SW 1271 (cell line): ENCODE measurements at places on chromosomes 6 and 20.
A peak's percentile ranks its signal among the peaks of the same experiment; 100 is the strongest.

- DNase-seq, result no peak
These were observed 42.0 kb downstream of the DOK5 start for GRCh38 chr20:54517241-54517975.

DNA sequence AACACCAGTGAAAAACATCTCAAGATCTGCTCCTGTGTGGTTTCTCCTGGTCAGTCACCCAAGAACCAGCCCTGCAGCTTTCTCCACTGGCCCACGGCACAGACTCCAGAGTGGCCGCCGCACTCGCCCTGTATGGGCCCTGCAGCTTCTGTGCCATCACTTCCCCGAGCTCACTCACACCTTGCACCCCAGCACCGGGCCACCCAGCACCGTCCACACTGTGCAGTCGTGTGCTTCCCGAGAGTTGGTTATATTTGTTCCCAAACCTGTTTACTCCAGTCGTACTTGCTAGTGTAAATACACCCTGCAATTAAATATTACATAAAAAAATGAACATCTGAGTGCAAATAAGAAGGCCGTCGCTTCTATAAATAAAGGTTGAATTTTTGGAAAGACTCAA lies 341.7 kb downstream of the CDH26 start:
- no peak for DNase-seq

GRCh38 chr6:77124604-77125003 lies 338.7 kb downstream of the HTR1B start:
- DNase-seq, result peak; percentile 9

- DNase-seq, result no peak
These were observed 129.5 kb downstream of the BTBD9 start for GRCh38 chr6:38510205-38510604.

GRCh38 chr6:135182071-135183001 lies 1.2 kb downstream of the MYB start:
- no peak for DNase-seq

DNA sequence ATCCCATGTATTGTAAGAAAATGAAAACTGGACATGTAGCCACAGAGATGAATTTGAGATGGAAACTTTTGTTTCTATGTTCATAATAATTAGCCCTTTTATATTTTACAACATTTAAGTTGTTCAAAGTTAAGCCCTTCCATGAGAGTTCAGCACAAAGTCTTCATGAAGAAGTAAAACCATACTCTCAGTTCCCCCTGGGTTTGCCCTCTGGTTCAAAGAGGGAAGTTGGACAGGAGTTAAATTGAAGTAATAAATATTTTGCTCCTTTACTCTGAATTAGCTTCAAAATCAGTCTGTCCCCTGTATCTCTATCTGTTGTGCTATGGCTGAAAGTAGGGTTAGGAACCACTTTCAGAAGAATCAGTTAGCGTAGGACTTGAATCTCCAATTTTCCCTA lies 31.1 kb downstream of the PHACTR2 start:
- DNase-seq, result no peak

DNA sequence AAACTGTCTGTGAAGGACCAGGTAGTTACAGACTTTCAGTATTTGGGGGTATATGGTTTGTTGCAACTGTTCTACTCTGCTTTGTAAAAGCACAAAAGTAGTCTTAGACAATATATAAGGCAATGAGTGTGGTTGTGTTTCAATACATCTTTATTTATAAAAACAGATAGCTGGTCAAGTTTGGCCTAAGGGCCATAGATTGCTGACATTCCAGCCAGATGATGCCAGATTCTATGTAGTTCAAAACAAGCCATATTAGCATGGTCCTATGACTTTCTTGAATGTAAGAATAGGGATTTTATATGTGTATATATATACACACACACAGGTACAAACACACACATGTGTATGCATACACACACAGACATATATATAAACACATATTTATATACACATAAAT lies 201.8 kb downstream of the GRIK2 start:
- DNase-seq, result no peak

GRCh38 chr20:20755674-20756319 lies 43.4 kb upstream of the RALGAPA2 start:
- DNase-seq, result no peak

GRCh38 chr6:36377594-36377993 lies 9.9 kb downstream of the ETV7 start:
- DNase-seq, result no peak

DNA sequence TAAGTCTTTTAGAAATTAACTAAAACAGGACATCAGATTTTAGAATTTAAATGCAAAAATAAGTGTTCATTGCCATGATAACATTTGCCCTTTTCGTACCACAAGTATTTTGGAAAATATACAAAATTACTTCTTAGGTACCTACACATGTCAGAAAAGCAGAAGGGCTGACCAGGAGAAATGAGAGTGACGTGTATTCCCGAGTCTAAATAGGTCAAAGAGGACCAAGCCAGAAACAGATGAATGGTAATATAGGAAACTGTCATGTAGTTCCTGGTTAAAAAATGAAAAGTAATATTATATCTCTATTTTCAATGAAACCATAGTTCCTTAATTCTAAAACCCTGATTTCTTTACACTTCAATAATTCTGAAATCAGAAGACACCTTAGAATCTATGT lies 126.2 kb downstream of the IPCEF1 start:
- DNase-seq, result no peak

DNA sequence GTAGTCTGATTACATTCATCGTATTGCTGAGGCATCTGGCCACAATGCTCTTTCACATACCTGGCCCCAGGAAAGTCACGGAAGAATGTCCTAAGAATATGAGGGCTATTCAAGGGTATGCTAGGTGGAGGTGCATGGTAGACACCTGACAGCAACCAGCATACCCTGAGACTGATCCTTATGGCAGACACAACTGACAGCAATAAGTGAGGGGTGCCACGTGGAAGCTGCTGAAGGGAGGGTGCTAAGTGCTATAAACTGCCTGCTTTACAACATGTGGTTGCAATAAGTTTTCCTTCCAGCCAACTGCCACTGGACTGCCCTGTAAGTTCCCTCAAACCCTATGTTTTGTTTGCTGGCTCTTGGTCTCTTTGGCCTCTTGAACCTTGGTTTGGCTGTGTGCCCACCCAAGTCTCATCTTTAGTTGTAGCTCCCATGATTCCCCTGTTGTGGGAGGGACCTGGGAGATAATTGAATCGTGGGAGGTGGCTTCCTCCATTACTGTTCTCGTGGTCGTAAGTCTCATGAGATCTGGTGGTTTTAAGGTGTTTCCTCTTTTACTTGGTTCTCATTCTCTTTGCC lies 201.3 kb upstream of the MOCS1 start:
- DNase-seq, result no peak

GRCh38 chr6:126337323-126337722 lies 2.6 kb upstream of the CENPW start:
- DNase-seq, result no peak

- DNase-seq, result no peak
These were observed 276.6 kb upstream of the BMP2 start for GRCh38 chr20:6490849-6491248.

DNA sequence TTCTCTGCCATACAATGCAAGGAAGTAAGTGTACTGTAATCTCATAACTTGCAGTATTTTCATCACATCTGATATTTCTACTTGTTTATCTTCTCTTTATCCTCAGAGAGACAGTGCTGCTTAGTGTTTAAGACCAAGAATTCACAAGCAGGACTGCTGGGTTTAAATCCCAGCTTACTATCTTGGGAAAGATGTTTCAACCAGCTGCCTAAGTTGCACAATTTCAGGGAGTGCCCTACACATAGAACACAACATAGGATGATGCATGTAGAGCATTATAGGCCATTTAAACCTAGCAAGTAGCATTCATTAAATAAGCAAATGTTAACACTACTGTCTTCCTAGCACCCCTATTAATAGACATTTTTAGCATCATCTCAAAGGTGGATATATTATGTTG lies 205.2 kb upstream of the CEP162 start:
- no peak for DNase-seq

GRCh38 chr6:168377484-168377855 lies 57.9 kb upstream of the DACT2 start:
- no peak for DNase-seq

DNA sequence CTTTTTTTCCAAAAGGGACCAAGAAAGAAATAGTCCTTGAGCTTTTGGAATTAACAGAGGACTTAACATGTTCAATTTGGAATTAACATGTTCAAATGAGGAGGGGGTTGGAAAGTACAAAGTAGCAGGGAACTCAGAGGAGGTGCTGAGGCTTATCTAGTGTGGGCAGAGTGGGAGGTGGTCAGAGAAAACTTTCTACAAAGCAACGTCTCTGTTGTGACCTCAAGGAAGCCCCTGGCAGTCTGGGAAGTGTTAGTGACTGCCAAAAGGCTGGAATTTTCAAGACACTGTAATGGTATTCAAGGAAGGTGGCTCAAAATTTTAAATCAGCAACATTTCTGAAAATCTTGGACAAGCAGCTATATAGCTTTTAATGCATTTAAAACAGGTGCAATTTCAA lies 7.3 kb downstream of the ECI2 start:
- no peak for DNase-seq

- DNase-seq, result no peak
These were observed 211.1 kb upstream of the PRDM1 start for GRCh38 chr6:105874835-105875626.

GRCh38 chr20:38615283-38615682 lies 13.7 kb downstream of the ARHGAP40 start:
- DNase-seq, result no peak

- no peak for DNase-seq
These were observed 148.4 kb upstream of the ARID1B start for GRCh38 chr6:156628805-156629204.

DNA sequence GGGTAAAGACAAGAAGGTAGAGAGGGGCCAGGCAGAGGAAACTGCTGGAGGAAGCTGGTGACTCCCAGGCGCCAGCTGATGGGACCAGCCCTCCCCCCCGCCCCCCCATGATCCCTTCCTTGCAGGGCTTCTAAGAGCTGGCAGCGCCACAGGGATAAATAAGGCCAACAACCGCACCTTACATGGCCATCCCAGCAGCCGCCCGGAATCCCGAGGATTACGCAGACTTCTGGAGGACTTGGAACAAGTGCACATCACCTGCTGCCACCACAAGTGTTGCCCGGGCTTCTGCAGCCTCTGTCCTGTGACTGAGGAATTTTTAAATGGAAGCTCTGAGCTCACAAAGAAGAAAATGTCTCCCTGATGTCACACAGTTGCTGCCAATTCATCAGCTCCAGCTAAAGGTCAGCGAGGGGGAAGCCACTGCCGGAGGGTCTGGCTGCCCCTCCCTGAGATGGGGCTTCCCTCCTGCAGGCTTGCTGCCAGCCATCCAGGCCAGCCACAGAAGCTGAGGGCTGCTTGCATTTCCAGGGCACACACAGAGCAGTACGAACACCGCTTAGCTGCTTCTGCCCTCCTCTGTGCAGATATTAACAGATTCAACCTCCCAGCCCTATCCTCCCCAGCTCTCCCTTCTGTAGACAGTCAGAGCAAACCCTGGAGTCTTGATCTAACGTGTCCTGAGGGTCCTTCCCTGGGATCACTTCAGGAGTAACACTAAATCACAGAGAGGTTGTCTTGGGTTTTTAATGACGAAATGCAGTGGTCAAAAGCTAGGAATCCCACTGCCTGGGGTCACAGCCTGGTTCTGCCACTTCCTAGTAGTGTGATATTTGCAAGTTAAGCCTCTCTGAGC lies 38.6 kb upstream of the PIM1 start:
- DNase-seq, result no peak

- no peak for DNase-seq
These were observed 316.3 kb downstream of the SLC35F1 start for GRCh38 chr6:118223316-118223715.

GRCh38 chr6:169640351-169640852 lies 61.4 kb downstream of the WDR27 start:
- DNase-seq, result no peak

- DNase-seq, result no peak
These were observed 317.8 kb downstream of the CENPW start for GRCh38 chr6:126657561-126658175.

- no peak for DNase-seq
These were observed 163.2 kb downstream of the MRPL14 start for GRCh38 chr6:43963877-43964658.

- peak; percentile 9 for DNase-seq
These were observed 35.1 kb downstream of the MAP3K5 start for GRCh38 chr6:136757150-136757549.

DNA sequence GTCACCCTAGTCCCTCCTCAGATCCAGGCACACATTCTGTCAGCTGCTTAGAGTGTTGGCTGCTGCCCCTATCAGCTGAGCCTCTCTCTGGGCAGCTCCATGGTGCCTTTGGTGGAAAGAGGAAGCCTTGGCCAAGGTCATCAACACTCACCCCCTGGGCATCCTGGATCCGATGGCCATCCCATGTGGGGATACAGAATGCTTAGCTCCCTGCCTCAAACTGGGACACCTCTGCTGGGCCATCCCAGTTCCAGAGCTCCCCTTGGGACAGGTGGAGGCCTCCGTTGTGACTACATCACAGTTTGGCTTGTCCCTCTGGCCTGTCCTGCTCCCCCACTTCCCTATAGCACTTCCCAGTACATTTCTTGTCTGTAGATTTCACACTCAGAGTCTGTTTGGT lies 45.6 kb downstream of the TOX2 start:
- DNase-seq, result no peak

DNA sequence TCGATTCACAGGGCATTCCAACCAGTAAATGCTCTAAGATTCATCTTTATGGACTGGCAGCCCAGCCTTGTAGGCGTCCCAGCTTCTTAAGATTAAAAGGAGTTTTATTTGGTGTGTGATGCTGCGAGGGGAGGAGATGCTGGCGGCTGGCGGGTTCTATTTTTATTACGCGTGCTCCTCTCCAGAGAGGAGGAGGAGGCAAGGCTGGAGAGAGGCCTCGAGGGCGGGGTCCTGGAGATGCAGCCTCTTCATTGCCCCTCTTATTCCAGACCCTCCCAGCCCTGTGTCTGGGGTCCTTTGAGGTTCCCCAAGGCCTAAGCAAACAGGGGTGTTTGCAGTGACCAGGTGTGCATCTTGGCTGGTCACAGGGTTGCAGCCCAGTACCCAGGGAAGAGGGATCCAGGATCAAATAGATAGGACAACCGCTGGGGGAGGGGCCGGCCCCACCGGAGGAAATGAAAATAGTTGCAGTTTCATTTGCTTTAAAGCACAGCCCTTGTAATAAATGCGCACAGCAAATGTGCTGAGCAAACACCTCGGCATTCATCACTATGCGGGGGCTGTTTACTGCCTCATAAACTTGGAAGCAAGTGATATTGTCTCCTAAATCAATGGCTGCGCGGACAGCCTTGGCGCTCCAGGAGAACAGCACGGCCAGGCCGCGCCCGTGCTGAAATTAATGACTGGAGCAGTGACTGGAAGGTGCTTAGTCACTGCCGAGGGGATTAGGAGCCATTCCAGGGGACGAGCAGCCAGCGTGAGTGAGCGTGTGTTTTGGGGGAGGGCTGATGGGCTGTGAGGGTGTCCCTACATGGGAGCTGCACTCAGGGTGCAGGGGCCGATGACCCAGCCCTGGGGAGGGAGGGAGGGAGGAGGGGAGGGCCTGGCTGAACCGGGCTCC lies 83.0 kb downstream of the TMEM242 start:
- no peak for DNase-seq

- DNase-seq, result no peak
These were observed 151.5 kb downstream of the PRL start for GRCh38 chr6:22145376-22145775.

DNA sequence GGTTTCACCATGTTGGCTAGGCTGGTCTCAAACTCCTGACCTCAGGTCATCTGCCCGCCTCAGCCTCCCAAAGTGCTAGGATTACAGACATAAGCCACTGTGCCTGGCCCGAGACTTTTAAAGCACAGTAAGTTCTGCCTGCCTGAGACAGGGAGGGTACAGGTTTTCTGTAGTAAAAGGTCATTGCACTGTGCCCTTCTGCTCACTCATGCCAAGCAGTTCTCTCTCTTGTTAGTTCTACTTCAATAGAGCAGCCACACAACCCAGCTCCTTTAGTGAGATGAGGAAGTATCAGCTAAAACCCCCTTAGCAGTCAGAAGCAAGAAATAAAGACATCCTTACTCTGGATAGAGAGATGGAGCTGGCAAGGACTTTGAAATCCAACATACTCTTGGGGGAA lies 52.4 kb upstream of the ARMH2 start:
- no peak for DNase-seq
